Endodermal cell (in vitro differentiated cells): ENCODE measurements at places on chromosomes 13 and 19. TPM values are rescaled to one million over a fixed set of nuclear protein-coding genes. Genes with fewer than 3 reads are reported as not detected.

DNA sequence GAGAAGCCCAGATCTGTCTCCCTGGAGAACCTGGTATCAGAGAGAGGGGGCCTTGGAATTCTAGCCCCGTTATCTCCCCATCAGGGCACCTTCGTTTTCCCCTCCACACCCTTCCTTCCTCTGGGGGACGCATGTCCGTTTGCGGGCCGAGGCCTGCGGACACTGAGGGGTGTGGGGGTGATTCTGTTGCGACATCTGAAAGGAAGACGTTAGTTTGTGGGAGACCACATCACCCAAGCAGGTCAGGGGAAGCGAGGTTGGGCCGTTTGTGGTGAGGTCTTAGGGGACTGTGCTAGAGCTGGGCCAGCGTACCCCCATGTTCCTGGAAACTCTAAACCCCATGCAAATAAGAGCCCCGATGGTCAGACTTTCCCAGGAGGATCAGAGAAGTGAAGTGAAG, 3.7 kb upstream of the HSH2D start:
- no peak for DNase-seq

DNA sequence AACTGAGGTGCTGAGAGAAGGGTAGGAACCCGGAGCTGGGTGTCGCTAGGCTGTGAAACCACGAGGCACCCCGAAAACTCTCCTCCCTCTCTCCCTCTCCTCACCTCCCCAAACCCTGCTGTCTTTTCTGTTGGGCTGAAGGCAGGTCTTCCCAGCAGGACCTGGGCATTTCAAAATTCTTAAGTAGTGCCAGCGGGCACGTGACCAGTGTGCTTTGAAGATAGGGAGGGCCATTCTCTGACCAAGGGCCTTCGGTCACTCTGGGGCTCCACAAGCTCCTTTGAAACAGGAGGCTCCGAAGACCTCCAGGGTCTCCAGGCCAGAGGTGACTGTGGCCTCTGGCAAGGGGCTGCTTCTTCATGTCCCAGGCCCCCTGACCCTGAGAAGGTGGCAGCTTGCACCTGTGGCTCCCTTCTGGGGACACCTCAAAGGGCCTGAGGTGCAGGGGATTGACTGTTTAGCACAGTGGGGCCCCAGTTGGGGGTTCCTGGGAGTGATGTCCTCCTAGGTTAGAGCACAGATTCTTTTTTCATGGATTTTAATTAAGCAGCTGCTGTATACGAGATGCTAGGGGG, 48.3 kb downstream of the DNM2 start:
- DNase-seq = no peak

GRCh38 chr13:28204043-28204442, 65.7 kb downstream of the PAN3 start:
- no peak for DNase-seq

LENG8 gene
- 170 to 186 TPM (median 171 TPM) in 3 replicates for total RNA-seq

GRCh38 chr19:52640916-52641315, 2.8 kb upstream of the ZNF83 start:
- peak; percentile 76 for DNase-seq

- no peak for DNase-seq
These were observed 35.5 kb downstream of the GAS6 start for GRCh38 chr13:113828282-113828825.

HPN gene
- total RNA-seq = 47.1 to 52.7 TPM (median 49.6 TPM) in 3 replicates

KLK6 gene
- 0.47 and 0.86 TPM in 2 replicates for total RNA-seq

DNA sequence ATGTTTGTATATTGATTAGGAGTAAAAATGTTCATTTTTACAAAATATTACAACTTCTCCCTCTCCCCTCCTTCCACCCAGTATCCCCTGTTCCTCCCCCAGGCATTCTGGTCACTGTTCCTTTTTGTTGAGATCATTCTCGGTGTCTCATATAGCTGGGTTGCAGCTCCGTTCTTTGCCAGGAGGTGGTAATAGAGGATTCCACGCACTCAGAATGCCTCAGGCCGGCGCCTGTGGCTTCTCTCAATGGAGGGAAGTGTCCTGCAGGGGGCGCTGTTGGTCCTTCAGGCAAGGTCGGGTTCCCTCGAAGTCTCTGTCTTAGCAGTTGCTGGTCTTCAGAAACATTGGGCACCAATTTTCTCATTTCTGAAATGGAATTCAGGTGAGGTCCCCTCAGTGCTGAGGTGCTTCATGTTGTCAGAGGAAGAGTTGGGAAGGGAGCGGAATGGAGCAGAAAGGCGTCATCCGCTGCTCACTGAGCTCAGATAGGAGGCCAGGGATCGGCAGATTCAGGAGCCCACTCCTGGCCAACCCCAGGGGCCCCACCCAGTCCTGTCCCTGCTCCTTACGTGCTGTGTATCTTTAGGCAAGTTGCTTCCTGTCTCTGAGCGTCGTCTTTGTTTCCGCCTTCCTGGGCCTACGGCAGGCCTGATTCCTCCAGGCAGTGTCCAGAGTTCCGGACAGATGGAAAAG, 10.3 kb upstream of the GARIN5A start:
- DNase-seq = peak; percentile 97

ZNF471 gene
- 0.07 TPM in 1 of 2 replicates, not detected in the other for total RNA-seq

- DNase-seq = no peak
These were observed 264.3 kb downstream of the FOXO1 start for GRCh38 chr13:40401911-40402776.

DNA sequence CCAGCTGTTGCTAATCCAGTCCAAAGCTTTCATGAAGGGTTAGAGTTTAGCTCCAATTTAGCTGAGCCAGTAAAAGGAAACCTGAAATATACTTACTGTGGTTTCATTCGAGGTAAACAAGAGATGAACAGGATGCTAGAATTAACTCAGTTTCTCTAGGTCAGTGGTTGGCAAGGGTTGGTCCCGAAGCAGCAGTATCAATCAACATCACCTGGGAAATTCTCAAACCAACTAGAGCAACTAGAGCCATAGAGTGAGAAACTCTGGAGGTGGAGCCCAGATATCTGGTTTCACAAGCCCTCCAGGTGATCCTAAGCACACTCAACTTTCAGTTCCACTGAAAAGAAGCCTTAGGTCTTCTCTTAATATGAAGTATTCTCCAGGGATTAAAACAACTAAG, 376.7 kb downstream of the OXGR1 start:
- no peak for DNase-seq

- DNase-seq = no peak
These were observed 403.3 kb downstream of the COG6 start for GRCh38 chr13:40058757-40059236.

DNA sequence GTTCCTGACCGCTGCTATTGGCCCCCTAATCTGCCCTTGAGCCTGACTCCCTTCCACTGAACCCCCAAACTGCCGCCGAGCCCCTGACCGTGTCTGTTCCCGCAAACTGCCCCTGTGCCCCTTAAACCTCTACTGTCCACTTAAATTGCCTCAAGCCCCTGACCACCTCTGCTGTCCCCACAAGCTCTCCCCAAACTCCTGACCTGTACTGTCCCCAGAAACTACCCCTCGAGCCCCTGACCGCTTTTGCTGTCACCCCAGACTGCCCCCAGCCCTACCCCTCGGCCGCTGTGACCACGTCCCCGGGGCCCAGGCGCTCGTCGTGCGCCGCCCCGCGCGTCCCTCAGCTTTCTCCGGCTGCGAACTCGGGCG, 382 bp downstream of the ZNF77 start:
- no peak for DNase-seq

GRCh38 chr13:51551416-51551815, 32.8 kb upstream of the WDFY2 start:
- DNase-seq = no peak

DNA sequence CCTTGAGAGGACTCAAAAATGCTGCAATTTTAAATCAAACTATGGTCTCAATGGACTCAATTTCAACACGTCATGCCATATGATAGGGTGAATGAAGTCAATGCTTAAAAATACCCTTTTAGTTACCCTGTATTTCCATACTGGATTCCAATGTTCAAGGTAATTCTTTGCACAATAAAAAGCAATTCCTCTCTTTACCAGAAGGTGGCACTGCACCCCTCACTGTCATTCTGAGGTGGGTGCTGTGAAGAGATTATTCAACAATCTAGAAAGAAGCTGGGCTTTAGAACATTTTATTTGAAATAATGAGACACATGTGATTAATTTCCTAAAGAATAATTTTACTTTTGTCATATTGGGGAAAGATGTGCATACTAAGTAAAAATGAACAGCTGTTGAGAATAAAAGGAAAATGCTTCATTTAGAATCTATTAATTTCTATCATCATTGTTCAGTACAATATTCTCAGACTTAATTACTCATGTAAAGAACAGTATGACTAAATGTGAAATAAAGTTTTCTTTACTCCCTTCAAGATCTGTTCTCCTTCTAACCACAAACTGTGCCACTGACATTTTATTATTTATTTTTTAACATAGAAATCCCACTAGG, 789.1 kb downstream of the GPC5 start:
- peak; percentile 59 for DNase-seq

GRCh38 chr13:112781881-112782361, 92.1 kb downstream of the ATP11A start:
- no peak for DNase-seq

- DNase-seq = no peak
These were observed 69.8 kb downstream of the KCNRG start for GRCh38 chr13:50085063-50085462.

DNA sequence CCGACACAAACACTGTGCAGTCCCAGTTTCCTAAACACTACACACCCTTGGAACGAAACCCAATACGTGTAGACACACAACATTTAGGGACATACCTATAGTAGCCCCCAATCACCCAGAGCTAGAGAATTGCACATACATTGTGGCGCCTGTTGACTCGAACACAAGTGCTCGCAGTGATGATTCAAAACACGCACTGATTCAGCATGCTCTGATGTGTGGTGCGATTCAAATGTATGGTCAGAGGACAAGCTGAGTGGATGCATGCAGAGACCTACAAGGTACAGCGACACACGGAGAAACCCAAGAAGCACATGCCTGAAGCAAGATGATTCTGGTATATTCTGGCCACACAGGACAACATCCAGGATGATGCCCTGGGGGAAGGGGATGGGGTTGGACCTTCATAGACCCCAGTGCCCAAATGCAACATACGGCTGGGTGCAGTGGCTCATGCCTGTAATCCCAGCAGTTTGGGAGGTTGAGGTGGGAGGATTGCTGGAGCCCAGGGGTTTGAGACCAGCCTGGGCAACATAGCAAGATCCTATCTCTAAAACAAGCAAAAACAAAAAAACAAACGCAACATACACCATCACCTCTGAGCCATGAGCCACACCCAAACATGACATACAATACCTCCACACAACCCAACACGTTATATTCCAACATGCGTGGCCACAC, 997 bp upstream of the KCNN4 start:
- DNase-seq = no peak

DNA sequence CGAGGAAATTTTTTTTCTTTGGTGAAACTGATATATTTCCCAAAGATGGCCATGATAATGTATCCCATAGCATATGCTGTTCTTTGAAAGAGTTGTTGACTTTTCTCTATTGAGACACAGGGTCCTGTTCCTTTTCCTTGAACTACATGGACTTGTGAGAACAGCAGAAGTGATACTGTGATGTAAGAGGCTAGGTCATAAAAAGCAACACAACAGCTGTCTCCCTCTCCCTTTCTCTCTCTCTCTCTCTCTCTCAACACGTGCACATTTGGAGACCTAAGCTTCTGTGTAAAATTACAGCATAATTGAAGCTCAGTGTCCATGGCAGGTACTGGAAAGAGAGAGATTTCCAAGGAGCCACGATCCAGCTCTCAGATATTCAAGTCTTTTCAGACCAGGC, 1712.4 kb downstream of the EFNB2 start:
- no peak for DNase-seq

GRCh38 chr13:35557475-35557874, 81.0 kb upstream of the MAB21L1 start:
- no peak for DNase-seq

- DNase-seq = peak; percentile 36
These were observed 190.0 kb upstream of the IRS2 start for GRCh38 chr13:109976206-109976997.

DNA sequence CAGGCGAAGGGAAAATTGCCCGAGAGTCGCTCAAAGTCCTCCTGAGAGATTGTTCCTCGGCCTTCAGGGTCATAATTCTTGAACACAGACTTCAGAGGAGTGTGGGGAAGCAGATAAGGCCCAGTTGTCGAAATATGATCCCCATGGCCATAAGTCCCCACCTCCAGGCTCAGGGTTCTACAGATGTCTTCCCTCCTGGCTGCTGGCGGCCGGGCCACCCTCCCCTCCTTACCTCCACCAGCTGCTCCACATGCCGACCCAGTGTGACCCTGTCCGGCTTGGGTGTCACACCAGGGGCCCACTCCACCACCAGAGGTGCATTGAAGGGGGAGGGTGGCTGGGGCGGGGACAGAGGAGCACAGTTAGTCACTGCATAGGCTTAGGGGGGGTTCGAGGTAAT, 10.1 kb downstream of the FAM98C start:
- DNase-seq = no peak

GRCh38 chr19:46220038-46220615, 9.4 kb upstream of the IGFL1 start:
- no peak for DNase-seq

DNA sequence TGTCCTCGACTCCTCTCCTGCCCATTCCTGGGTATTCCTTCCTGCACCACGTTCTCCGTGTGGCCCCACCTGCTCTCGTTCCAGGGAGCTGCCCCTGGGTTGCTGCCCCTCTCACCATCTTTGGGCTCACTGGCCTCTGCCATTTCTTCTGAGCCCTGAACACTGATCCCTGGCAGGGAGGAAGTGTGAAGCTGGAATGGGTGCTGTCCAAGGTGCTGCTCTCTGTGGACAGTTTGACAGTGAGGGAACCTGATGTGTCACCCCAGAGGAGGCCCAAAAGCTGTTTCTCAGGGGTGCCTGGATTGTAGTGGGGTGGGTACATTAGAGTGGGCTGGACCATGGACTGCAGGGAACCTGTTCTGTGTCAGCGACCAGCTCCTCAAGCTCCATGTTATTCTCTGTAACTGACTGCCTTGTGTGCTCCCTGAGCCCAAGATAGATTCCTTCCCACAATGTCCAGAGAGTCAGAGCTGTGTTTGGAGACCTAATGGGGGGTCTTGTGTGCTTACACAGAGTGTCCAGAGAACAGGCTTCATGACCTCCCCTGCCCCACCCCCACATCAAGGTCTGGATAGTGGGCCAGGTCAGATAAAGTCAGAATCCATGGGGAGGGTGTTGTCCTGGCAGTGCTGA, 7.2 kb upstream of the CEACAM8 start:
- DNase-seq = peak; percentile 87

C1QTNF9 gene
- not detected in 3 replicates for total RNA-seq

DNA sequence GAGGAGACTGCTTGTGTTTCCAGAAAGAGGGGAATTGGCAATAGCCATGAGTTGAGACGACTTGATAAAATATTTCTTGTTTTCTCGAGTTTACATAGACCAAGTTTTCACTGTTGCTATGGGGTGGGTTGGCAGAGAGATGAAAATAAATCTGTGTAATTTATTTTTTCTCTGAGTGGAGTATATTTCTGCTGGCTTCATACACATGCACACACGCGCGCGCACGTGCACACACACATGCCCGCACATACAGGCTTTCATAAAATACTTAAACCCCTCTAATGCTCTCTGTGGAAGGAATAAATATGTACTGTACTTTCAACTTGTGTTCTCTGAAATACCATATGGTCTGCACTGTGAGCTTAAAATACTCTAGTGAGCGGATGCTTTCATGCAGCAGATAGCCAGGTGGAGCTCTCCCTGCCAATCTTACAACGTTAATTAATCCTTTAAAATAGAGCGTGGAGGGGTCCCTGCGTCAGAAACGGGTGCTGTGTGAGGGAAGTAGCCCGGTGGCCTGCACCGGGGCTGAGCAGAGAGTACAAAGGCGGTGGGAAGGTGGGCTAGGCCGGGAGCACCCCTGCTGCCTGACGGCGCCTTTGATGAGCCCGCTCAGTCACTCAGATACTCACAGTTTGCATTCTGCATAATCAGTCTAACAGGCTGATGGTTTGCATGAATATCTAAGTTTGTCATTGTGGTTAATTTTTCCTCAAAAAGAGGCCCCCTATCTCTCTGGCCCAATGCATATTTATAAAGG, 44.1 kb downstream of the CCNE1 start:
- no peak for DNase-seq

F7 gene
- total RNA-seq = 5.5 and 6.4 TPM in 2 replicates

CPB2 gene
- not detected in 2 replicates for total RNA-seq

ACP5 gene
- total RNA-seq = 3.7 and 3.8 TPM in 2 replicates
